ENCODE measurements at places on chromosomes 12 and 14. TPM values are rescaled to one million over a fixed set of nuclear protein-coding genes. Genes with fewer than 3 reads are reported as not detected.

The BHLHE41 gene
- 0.71 TPM for total RNA-seq

The DYRK2 gene
- total RNA-seq = 13.0 TPM

The PIWIL1 gene
- total RNA-seq = not detected

The PRB3 gene
- total RNA-seq = not detected

The IGF1 gene
- not detected for total RNA-seq

The ALG10B gene
- total RNA-seq = 3.2 TPM

The CD9 gene
- 289 TPM for total RNA-seq

The CIROP gene
- not detected for total RNA-seq

The EML5 gene
- 0.53 TPM for total RNA-seq

The HOXC11 gene
- 0.53 TPM for total RNA-seq

The MYRFL gene
- 0.31 TPM for total RNA-seq

The LIN52 gene
- 4.5 TPM for total RNA-seq

The APPL2 gene
- 22.2 TPM for total RNA-seq

The RPS29 gene
- 4,091 TPM for total RNA-seq

The SMCO2 gene
- total RNA-seq = 0.12 TPM

The ENO2 gene
- total RNA-seq = 40.0 TPM

The TEX22 gene
- 0.29 TPM for total RNA-seq

The ANG gene
- 8.7 TPM for total RNA-seq

The CIT gene
- total RNA-seq = 11.0 TPM

The LMO3 gene
- total RNA-seq = not detected

The BDKRB2 gene
- total RNA-seq = 1.7 TPM

The KCNH5 gene
- total RNA-seq = not detected

The CHD8 gene
- 40.3 TPM for total RNA-seq

The DUSP16 gene
- total RNA-seq = 8.3 TPM

The ABHD12B gene
- not detected for total RNA-seq
